ENCODE measurements at places on chromosomes 1 and 21.

GRCh38 chr1:227192163-227192562, 126.1 kb downstream of the CDC42BPA start:
- DNase-seq, result peak; percentile 69

DNA sequence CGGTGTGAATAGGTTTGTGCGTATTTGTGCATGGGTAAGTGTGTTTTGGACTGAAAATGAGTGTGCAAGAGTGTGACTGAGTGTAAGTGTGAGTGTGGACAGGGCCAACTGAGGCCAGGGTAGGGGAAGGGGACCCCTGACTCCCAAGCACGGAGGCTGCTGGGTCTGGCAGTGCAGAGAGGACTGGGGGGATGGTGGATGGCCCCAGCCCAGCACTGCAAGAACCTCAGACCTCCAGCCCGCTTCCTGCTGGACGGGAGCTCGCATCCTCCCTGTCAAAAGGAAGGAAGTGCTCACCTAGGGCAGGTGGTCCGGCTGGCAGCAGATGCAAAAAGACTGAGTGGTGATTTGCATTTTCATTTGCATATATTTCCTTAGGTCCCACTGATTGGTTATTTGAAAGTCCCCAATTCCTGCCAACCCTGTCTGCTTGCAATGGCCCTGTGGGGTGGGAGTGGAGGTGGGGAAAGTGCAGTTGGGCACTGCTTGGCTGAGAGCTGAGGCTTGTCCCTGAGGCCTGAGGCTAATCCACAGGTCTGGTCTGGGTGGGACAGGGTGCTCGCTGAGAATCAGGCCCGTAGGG, 42.8 kb upstream of the CASZ1 start:
- DNase-seq, result no peak

- no peak for DNase-seq
These were observed 44.5 kb downstream of the TRIM33 start for GRCh38 chr1:114466334-114467014.

- no peak for DNase-seq
These were observed 69.2 kb upstream of the RGS2 start for GRCh38 chr1:192739476-192740184.

DNA sequence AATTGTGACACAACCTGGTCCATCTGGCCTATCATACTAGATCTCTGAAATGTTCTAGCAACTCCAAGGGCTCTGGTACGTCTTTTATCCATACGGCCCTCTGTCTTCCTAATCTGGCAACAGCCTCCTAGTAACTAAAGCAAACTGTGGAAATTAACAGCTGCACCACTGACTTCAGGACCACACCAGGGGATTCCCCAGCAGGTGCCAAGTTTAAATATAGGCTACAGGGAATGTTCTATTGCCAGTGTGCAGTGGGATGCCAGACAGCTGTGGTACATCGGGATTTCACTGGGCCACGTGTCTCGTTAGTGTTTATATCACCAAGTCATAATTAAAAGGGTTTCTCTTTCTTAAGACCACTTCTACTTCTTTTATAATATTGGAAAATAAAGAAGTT, 94.3 kb downstream of the RGS2 start:
- no peak for DNase-seq

- DNase-seq, result no peak
These were observed 544.8 kb upstream of the CAMK1G start for GRCh38 chr1:209038735-209039134.

DNA sequence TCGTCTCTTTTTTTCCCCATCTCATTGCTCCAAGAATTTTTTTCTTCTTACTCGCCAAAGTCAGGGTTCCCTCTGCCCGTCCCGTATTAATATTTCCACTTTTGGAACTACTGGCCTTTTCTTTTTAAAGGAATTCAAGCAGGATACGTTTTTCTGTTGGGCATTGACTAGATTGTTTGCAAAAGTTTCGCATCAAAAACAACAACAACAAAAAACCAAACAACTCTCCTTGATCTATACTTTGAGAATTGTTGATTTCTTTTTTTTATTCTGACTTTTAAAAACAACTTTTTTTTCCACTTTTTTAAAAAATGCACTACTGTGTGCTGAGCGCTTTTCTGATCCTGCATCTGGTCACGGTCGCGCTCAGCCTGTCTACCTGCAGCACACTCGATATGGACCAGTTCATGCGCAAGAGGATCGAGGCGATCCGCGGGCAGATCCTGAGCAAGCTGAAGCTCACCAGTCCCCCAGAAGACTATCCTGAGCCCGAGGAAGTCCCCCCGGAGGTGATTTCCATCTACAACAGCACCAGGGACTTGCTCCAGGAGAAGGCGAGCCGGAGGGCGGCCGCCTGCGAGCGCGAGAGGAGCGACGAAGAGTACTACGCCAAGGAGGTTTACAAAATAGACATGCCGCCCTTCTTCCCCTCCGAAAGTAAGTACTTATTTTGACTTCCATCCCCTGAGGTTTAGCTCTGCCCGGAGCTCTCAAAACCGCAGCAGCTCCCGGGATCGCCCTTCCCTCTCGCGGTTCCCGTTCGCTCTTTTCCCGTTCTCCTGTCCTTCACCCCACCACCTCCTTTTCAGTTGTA, 1.5 kb downstream of the TGFB2 start:
- DNase-seq, result peak; percentile 22

DNA sequence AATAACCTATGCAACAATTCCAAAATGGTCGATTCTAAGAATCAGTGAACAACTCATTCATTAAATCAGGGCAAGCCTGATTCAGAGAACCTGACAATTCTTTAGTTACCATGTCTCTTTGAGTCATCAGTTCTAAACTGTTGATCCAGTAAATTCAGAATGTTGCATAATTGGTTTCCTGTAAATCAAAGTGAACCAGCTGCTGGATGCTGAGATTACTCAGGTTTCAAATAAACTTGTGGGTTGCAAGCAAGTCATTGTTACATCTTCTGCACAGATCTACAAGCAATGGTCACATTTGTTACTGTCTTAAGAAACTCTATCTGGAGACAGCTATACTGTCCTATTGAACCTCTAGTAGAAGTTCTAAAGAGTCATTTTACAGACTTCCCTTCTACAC, 16.5 kb downstream of the PLA2G2D start:
- no peak for DNase-seq

DNA sequence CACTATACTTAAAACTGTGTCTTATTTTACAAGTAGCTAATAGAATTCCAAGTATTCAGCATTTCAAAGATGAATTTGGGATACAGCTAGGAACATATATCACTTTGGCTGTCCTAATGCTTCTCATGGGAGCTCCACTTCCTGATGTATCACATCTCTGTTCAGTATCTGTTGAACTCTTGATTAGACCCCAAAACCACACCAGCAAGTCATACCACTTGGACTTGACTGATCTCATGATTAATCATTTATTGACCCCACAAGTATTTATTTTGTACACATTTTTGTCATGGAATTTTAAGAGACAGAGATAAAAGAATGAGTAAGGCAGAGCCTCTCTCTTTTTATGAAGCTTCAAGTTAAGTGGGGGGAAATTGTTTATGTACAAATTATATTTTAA, 30.0 kb downstream of the TMPRSS15 start:
- DNase-seq, result no peak

DNA sequence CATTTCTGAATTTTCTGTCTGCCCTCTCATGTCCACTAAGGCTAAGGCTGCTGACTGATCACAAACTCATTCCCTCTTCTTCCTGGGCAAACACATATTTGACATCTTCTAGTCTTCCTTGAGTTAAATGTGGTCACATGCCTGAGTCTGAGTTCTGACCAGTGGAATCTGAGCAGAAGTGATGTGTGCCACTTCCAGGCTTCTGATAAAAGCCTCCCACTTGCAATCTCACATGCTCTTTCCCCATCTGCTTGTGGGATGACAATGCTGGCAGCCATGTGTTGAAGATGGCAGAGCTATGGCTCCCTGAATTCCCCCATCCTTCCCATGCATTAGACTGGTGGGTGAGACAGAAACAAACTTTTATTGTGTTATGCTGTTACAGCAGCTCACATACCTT, 149.9 kb upstream of the ZNF648 start:
- no peak for DNase-seq

GRCh38 chr21:42614811-42615351, 38.5 kb upstream of the PDE9A start:
- DNase-seq, result no peak

DNA sequence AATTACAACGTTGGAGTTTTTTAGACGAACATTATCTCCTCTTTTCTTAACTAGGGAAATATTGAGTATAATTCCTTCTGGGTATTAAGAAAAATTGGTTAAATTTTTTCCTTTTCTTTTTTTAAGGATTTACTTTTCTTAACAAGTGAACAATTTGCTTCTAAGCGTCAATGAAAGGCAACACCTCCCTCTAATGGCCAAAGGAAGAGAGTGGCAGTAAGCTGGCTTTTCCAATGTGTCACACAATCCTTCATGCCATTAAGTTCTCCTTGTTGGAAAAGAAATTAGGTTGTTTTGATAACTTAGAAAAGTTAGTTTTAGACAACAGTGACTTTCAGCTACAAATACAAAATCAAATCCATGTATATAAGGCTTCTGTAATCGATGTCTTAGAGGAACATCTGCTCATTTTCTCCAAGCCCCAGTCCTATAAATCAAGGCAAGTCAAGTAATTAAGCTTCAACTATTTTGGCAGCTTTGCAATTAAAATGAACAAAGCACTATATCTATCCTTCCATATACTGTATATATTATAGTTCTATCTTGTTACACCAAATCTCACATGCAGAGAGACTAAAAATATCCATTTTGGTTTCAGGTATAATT, 62.8 kb downstream of the EDEM3 start:
- peak; percentile 11 for DNase-seq

DNA sequence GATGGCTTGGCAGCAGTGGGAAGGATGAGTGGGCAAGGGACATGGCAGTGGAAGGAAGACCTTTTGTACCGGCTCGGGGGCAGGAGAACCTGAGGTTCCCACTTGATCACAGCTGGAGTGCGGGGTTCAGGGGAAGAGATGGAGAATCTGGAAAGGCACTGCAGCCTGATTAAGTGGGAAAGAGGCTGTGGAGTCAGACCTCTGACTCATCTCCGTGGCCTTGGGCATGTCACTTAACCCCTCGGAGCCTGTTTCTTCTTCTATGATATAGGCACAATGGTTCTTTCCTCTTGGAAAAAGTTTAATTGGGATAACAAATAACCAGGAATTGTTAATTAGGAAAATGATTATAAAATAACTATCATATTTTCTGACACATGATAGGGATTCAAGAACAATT, 13.1 kb upstream of the TMEM61 start:
- no peak for DNase-seq

DNA sequence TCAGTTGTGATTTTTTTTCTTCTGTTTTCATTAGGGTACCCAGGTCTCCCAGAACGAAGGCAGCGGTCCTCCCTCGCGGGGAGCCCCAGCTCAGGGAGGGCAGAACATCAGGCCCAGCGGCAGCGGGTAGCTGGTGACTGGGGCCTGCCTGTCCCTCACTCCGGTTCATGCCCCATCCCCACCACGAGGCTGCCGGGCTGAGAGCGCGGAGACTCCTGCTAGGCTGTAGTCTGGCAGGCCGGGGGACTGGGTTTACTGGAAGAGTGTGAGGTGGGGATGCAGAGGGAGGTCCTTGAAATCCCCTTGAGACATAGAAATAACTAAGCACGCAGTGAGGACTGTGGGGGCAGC, 10.5 kb downstream of the BRINP2 start:
- DNase-seq, result no peak

GRCh38 chr1:100718581-100718980, 961 bp upstream of the VCAM1 start:
- no peak for DNase-seq

- peak; percentile 77 for DNase-seq
These were observed 39.0 kb upstream of the SYNC start for GRCh38 chr1:32741413-32742198.

DNA sequence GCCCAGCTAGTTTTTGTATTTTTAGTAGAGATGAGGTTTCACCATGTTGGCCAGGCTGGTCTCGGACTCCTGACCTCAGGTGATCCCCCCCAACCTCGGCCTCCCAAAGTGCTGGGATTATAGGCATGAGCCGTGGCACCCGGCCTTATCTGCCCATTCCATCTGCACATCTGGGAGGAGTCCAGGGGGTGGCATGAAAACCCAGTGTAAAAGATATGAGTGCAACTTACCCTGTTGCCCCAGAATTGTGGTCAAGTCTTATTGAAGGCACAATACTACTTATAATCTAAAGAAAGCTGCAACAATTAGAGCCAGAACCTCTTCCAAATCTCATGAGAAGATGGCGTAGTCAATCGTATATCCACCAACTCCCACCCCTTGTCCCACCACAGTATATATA, 18.4 kb downstream of the CTXND2 start:
- DNase-seq, result no peak

- DNase-seq, result peak; percentile 47
These were observed 97.8 kb upstream of the ADGRL2 start for GRCh38 chr1:81702903-81703302.

DNA sequence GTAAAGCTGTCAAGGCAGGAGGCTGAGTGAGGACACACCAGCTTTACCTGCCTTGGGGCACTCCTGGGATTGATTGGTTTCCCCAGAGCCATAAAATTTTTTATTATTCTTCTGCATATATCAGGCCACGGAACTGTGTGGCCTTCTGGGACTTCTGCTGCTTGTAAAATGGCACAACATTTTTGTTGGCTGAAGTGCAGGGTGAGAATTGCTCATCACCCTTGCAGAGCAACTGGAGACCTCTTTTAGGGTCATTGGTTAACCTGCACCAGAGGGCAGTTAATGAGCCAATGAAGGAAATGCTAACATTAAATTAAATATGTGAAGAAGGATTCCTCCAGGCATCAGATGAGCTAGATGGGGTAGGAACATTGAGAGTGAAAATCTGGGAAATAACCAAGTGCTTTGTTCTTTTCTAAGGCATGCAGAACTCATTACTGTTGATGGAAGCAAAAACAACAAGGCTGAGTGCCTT, 87.7 kb downstream of the LTN1 start:
- DNase-seq, result no peak

DNA sequence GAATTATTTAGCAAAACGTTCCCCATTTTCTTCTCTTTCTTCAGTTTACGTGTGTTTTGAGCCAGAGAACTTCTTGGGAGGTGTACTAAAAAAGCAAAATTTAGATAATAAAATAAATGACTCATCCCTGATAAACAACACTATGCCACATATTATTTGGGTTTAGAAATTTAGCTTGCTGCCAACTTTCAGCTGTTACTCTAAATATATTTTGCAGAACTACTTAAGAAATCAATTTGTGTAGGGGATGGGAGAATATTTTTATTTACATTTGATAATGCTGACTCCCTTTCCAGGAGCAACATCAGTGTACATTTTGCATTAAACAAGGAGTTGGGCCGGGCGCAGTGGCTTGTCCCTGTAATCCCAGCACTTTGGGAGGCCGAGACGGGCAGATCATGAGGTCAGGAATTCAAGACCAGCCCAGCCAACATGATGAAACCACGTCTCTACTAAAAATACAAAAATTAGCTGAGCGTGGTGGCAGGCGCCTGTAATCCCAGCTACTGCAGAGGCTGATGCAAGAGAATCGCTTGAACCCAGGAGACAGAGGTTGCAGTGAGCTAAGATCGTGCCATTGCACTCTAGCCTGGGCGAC, 151.4 kb upstream of the ZRANB2 start:
- DNase-seq, result no peak
